Kidney epithelial cell (primary cell): ENCODE measurements at places on chromosomes 2 and 18.

- no peak for DNase-seq
These were observed 100.5 kb upstream of the UNC80 start for GRCh38 chr2:209671020-209671680.

DNA sequence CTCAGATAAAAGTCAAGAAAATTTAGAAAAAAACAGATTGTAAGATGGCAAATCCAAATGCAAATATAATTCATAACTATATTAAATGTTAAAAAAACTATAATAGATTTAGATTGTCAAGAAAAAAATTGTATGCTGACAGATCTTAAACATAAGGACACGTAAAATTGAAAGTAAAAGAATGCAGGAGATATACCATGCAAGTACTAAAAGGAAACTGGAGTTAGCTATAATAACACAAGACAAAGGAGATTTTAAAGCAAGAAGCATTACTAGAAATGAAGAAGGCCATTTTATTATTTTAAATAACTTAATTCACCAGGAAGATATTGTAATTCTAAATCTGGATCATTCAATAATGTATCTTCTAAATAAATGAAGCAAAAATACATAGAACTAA is 48.3 kb downstream of the TTC21B start:
- DNase-seq, result no peak

GRCh38 chr2:109084341-109084740 is 44.7 kb upstream of the SH3RF3 start:
- DNase-seq, result no peak

DNA sequence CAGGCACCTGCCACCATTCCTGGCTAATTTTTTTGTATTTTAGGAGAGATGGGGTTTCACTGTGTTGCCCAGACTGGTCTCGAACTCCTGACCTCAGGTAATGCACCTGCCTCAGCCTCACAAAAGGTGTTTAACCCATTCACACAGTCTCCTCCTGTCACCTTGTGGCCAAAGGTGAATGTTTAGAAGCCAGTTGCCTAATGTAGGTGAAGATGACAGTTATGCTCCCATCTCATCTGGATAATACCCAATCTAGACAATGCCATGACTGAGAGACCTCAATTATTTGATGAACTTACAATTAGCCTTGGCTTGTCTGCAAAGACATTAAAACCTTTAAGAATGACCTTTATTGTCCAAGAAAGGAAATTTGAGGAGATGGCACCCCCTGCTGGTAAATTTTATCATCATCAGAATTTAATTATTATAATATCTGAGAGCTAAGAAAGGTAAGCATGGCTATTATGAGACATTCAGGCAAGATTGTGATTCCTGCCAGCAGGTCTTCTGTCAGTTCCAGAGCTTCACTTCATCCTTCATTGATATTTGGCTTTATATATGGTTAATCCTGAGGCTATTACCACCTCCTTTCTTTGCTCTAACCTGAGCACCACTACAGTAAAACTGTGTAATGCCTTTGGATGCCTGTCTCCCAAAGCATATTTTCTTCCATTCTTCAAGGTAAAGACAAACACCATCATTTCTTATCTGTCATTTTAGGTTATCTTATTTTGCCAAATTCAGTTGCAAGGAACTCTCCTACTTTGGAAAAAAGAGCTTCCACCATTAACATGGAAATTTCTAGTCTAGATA is 117.6 kb downstream of the FAM124B start:
- DNase-seq, result no peak

DNA sequence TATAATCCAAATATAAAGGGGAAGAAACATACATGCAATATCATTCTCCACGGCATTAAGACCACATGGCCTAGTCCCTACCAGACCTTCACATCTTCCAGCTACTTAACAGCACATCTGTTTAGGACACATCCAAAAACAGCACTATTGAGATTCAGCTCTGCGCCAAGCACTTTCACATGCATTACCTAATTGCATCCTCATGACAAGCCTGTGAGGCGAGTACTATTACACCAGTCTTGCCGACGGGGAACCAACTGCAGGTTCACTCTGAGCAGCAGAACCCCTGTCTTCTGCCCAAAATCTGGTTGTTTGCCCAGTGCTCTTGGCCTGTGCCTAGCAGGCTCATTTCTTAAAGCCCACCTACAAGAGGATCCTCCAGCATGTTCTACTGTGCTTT is 66.7 kb downstream of the AAK1 start:
- DNase-seq, result no peak

DNA sequence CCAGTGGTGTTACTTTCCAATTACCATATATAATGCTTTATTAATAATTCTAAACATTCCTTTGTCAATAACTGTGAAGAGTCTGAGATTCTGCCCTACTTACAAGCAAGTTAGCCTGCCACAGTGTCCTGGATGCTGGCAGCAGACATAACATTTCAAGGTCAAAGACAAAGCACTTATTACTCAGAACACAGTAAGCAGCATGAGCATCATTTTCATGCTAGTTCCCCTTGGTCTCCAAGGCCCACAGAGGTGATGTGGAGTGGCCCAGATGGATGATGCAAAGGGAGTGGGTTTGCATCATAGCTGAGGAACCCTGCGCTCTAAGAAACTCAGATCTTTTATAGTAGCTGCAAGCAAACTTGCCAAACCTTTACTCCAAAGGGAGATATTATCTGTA is 349.7 kb downstream of the ZEB2 start:
- no peak for DNase-seq

- DNase-seq, result no peak
These were observed 303.3 kb upstream of the GULP1 start for GRCh38 chr2:187988348-187988747.

GRCh38 chr2:8391584-8391983 is 290.3 kb upstream of the ID2 start:
- DNase-seq, result no peak

- DNase-seq, result no peak
These were observed 124.6 kb downstream of the ZNF407 start for GRCh38 chr18:74722237-74722636.

- DNase-seq, result no peak
These were observed 10.8 kb upstream of the KCNG3 start for GRCh38 chr2:42504364-42505230.

- DNase-seq, result no peak
These were observed 203.0 kb upstream of the REV1 start for GRCh38 chr2:99692785-99693184.

- DNase-seq, result no peak
These were observed 156.5 kb downstream of the PTGR3 start for GRCh38 chr18:75052475-75052874.
